ENCODE measurements at places on chromosomes 3 and 15.

DNA sequence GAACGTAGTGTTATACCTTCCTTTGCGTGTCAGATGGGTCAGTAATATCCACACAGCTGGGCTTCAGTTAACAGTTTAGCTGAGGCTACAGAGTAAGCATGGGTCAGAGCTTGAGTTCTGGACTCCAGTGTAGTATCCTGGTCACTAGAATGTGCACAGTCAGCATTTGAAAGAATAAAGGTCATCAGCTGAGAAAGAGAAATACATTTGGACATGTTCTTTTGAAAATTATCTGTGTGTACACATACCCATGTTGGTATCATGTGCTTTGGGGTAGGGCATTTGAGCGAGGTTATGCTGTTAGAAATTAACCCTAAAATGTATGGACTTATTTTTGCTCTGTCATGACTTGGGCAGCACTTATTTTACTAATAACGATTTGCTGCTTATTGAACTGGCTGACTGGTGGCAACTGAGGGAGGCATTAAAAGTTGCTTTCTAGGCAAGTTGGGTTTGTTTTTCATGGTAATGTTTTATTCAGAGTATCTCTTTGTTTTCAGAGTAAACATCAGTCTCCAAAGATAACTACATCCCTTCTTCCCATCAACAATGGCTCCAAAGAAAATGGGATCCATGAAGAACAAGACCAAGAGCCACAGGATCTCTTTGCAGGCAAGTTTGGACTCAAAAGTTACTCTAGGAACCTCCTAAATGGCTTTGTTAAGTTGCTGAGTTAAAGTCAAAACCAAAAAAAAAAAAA, 16.4 kb downstream of the SNX1 start:
- DNase-seq: no peak

GRCh38 chr3:53585049-53585448, 90.6 kb downstream of the CACNA1D start:
- no peak for DNase-seq

DNA sequence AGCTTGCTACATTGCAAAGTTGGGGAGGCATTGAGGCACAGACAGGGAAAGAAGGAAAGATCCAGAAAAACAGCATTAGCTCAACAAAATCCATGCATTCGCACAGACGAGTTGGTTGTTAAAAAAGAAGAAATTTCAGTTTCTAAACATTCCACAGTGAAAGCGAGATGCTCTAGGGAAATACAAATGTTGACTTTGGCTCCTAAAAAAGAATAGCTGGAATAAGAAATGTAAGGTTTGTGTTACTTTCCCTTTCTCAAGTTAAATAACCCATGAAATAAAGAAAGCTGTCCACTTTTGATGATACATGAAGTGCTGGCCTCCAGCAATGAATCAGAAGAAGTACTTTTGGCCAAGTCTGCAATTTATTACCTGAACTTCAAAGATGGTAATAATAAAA, 465.1 kb downstream of the ERC2 start:
- no peak for DNase-seq

- no peak for DNase-seq
Observed at GRCh38 chr3:137163241-137163871, 205.6 kb downstream of the IL20RB start.

DNA sequence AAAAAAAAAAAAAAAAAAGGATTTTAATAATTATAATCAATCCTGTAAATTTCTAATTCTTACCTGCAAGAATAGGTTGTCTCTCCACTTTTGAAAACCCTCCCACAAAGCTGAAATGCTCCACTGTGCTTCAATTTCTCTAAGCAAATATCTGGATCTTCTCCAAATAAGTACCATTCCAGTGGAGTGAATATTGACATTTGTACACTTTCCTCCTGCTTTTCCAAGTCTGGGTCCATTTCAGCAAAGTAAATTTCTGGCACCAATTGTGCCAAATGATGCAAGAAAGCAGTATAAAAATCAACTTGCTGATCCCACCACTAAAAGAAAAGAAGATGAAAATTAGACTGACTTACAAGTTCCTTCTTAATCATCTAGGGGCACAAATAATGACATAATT, 19.9 kb downstream of the UBR1 start:
- no peak for DNase-seq

All from T-helper 9 cell (primary cell).